ENCODE measurements at places on chromosomes 1 and 21. TPM values are rescaled to one million over a fixed set of nuclear protein-coding genes. Genes with fewer than 3 reads are reported as not detected.

The NGF gene
- total RNA-seq, result not detected

The PDZK1IP1 gene
- total RNA-seq, result not detected

The NMNAT2 gene
- 0.16 TPM for total RNA-seq

The LIN28A gene
- total RNA-seq, result not detected

The SUSD4 gene
- total RNA-seq, result 16.7 TPM

Measured in T-cell (primary cell).